Activated CD8-positive, alpha-beta memory T cell treated with anti-CD3 and anti-CD28 coated beads for 48 hours (primary cell): ENCODE measurements at places on chromosomes 7 and 10.

- no peak for DNase-seq
Measured at GRCh38 chr7:18555120-18555519, 59.6 kb downstream of the HDAC9 start.

DNA sequence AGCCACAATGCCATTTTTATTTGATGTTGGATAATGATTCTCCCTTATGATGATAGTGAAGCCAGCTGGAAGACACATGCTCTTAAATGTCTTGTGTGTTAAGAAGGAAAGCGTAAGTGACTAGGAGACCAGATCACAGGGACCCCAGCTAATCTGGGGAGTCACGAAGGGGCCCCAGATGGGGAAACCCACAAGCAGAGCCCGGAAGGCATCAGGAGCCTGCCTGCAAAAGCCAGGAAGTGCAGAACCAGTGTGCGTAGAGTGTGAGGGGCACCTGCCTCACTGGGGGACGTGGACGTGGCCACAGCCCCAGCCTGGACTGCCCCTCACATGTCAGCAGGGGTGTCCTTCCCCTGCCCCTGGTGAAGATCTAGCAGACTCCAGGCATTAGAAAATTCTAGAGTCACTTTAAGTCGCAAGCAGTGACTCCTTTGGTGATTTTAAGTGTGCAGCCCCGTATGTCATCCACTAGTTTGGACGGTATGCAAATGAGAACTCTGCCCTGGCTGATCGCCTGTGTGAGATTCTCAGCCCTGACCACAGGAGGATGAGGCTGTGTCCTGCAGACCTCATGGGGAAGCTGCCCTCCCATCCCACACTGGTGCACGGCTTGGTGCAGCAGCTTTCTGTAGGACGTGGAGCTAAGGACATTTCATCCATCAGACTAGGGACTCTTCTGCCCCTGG, 243.0 kb downstream of the WDR37 start:
- DNase-seq: no peak

- DNase-seq: no peak
Measured at GRCh38 chr10:7480742-7481367, 70.0 kb upstream of the SFMBT2 start.

- no peak for DNase-seq
Measured at GRCh38 chr10:43884501-43885105, 235.9 kb upstream of the ZNF32 start.

DNA sequence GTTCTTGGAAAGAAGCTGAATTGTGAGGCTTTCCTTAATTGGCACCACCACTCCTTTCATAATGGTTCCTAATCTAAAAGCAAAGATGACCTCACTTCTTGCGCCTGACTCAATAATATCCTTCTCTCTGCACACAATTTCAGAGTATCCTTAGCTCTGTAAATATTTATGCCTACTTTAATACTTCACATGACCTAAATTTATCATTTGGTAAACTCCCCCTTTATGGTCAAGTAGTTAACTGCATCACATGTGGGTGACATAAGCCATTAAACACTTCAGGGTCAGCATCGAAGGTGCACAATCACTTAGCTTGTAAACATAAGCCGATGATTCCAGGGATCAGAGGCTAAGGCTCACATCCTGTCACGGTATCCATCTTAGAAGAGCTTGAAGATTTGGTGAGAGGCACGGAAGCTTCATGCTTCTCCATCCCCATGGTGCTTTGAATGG, 7.3 kb upstream of the RHOBTB1 start:
- DNase-seq: no peak

DNA sequence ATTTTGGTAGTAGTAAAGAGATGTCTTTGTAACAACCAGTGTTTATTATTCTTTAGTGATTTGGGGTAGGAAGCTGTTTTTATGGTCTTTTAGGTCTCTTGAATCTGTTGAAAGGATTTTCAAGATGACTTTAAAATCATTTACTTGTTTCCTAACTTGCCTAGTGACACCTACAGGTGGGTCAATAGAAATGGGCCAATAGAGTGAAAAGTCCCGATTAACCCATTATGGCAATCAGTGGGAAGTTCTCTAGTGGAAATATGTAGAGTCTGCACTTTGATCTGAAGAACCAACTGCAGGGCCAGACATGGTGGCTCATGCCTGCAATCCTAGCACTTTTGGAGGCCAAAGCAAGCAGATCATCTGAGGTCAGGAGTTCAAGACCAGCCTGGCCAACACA, 374.7 kb upstream of the BMPER start:
- DNase-seq: no peak

DNA sequence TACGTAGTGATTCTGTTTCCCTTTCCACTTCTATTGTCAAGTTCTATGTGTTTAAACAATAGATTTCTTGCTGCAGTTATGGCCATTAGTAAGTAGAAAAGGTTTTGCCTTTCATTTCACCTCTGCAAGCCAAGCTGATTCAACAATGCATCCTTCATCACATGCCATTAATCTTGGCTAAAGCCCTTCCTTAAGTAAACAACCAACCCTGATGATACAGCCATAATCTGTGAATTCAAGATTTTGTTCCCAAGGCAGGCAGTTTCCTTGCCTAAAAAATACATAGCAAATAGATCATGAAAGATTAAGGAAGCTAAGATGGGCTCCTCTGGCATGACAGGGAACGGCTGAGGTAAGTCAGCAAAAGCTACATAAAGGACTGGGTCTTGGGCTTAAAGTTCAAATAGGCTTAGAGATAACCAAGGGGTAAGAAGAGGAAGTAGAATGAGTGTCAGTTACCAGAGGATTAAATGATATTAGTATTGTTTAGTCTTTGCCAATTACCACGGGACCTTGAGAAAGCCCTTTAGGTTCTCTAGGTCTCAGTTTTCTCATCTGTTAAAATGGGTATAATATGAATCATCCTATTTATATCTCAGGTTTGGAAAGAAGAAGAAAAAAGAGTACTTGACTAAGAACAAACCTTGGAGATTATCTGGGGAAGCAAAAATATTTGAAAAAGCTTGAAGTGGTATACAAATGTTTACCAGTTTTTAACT, 35.9 kb upstream of the ANK3 start:
- DNase-seq: no peak

- no peak for DNase-seq
Measured at GRCh38 chr7:152313831-152314604, 121.8 kb downstream of the KMT2C start.

GRCh38 chr7:127396184-127396583, 3.7 kb upstream of the ZNF800 start:
- no peak for DNase-seq

DNA sequence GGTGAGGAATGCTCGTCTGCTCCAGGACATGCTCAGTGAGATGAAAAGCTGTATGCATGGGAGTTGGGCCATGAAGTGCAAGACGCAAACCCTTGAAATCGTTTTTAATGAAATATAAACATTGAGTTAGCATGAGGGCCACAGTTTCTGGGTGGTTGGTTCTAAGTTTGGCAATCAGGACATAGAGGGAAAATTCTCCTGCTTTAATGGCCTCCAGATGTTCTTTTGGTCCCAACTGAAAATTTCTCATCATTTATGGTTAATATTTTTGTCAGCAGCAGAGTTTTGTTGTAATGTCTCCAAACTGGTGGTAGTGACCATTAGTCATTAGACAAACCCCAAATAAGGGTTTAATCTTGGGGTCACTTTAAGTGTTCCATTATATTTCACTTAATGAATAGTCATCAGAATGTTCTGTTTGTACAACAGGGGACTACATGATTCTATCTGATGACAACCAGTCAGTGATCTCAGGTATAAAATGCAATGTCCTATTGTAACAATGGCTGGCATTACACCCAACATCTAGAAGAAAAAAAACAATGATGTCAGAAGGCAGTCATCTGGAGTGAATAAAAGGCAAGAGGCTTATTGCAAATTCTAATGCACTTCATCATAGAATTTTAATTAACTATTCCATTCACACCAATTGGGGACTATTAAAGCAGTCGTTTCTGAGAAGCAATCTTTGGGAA, 197.4 kb downstream of the JCAD start:
- DNase-seq: no peak

DNA sequence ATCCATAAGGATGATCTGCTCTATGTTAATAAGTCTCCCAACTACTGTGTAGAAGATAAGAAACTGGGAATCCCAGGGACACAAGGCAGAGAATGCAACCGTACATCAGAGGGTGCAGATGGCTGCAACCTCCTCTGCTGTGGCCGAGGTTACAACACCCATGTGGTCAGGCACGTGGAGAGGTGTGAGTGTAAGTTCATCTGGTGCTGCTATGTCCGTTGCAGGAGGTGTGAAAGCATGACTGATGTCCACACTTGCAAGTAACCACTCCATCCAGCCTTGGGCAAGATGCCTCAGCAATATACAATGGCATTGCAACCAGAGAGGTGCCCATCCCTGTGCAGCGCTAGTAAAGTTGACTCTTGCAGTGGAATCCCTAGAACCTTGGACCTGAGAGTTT, 10.3 kb downstream of the WNT16 start:
- no peak for DNase-seq

GRCh38 chr10:35574924-35575352, 30.2 kb upstream of the GJD4 start:
- DNase-seq: no peak

GRCh38 chr7:92110857-92111256, 23.4 kb downstream of the CYP51A1 start:
- no peak for DNase-seq

DNA sequence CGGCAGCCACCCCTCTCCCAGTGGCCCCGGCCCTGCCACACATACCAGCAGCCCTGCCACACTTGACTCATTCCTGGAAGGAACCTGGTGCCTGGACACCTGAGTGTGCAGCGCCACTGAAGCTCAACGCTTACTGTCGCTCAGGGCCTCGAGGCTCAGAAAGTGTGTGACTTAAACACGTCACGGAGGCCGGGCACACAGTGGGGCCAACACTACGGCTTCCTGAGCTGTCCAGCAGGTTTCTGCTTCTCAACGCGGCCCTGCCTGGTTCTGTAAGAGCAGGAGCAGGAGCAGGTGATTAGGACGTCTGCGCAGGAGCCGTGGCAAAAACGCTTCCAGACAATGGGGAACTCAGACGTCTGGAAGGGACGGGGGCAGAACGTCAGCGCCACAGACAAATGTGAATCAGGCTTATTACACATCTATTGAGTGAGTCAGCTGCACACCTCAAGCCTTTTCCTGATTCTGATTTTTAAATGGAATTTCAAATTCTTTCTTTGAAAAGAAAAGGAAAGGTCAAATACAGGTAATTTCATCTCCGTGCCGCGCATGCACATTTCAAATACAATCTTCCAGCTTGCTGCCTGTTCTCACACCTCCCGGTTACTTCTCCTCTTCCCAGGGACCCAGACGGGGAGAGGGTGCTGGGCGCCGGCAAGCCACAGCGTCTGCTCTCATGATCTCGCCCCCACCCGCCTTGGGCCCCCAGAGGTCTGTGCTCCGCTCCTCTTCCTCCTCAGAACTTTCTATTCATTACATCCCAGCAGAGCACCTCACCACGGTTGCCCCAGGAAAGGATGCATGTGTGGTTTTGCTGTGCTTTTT, 66.6 kb downstream of the ADARB2 start:
- DNase-seq: no peak

- DNase-seq: no peak
Measured at GRCh38 chr10:123398180-123398591, 244.0 kb downstream of the BUB3 start.

DNA sequence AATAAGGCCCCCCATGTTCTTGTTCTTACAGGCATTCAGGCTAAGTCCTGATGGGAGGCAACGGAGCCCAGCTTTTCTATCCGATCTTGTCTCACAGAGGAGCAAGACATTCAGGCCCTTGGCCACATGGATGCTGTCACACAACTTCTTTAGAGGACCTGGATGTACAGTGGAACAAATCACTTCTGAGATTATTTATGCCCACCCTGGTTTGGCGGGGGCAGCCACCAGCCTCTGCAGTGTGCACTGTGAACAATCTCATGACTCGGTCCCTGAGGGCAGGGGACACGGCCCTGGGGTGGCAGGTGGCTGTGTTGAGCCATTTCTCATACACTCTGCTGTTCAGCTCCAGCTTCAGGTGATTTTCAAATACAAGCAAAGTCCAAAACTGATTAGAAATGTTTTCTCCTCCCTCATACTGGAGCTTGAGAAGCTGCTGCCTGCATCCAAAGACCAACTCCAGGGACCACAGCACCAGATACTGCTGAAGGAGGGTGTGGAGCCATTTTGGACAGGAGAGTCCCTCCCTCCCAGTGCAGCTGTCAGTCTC, 441.3 kb downstream of the GRID1 start:
- DNase-seq: no peak

DNA sequence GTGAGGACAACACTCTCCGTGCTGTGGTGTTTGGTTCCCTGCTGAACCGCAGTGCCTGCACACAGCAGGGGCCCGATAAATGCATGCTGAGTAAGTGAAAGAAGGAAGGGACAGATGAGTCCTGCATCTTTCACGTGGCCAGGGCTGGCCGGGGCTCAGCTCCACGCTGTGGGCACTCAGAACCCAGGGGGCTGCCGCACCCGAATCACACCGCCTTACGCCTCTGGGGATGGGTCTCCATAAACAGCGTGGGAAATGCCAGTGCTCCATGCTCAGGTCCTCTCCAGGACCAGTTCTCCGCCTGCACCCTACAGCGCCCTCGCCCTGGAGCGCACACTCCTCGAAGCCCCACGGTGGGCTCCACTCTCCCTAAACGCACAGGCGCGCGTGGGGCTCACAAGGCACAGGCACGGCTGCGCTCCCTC, 38.1 kb downstream of the RASGEF1A start:
- DNase-seq: no peak

- DNase-seq: no peak
Measured at GRCh38 chr7:130639388-130639787, 29.2 kb downstream of the COPG2 start.

DNA sequence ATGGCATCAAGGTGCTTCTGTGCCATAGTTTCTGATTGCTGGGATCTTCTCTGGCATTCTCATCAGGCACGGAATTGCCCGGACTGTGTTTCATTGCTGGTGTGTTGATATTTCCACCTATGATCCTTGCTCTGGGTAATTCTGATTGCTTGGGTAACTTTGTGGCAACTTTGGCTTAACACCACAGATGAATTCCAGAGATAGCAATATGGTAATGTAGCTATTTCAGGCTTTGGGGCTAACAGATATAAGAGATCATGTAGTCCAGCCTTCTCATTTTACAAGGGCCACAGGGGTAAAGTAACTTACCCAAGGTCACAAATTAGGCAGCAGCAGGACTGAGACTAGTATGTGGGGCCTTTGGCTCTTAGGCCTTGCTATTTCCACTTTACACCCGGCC, 53.9 kb upstream of the PLPP4 start:
- DNase-seq: no peak
